ENCODE measurements at places on chromosomes 1 and 21.

DNA sequence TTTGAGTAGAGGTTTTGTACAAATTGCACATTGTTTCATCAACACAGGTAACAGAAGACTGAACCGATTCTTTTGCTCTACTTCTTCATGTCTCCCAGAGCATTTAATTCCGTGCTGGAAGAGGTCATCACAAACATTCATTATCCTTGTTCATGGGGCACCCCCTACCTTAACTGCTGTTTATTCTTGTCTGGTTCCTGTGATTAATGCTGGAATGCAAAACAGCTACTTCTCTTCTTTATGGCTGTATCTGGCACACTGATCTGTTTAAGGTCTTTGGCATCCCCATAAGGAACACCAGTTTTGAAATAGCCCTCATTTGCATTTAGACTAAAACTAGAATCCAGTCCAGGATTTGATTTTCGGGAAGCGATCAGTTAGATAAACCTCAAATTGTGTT is 42.2 kb downstream of the NTNG1 start:
- no peak for DNase-seq

- DNase-seq, result no peak
Measured at GRCh38 chr1:202061055-202061454, 50.7 kb downstream of the ELF3 start.

GRCh38 chr21:34342476-34342875 is 21.3 kb upstream of the KCNE2 start:
- DNase-seq, result no peak

DNA sequence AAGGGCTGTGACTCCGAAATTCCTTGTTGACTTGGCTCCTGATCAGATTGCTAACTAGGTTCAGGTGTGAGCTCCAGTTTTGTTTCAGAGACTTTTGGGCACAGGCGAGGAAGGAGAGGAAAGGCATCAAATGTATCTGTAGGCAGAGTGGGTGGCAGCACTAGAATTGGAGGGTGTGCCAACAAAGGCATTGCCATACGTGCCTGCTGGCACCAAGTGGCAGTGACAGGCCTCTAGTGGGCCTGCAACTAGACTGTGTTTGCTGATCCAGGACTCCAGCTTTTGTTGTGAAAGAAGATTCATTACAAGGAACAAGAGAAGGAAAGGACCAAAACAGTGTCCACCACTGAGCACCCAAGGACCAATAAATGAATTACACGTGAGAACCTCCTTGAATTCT is 79.5 kb downstream of the TM2D1 start:
- no peak for DNase-seq

GRCh38 chr1:75616436-75617433 is 5.8 kb upstream of the SLC44A5 start:
- no peak for DNase-seq

DNA sequence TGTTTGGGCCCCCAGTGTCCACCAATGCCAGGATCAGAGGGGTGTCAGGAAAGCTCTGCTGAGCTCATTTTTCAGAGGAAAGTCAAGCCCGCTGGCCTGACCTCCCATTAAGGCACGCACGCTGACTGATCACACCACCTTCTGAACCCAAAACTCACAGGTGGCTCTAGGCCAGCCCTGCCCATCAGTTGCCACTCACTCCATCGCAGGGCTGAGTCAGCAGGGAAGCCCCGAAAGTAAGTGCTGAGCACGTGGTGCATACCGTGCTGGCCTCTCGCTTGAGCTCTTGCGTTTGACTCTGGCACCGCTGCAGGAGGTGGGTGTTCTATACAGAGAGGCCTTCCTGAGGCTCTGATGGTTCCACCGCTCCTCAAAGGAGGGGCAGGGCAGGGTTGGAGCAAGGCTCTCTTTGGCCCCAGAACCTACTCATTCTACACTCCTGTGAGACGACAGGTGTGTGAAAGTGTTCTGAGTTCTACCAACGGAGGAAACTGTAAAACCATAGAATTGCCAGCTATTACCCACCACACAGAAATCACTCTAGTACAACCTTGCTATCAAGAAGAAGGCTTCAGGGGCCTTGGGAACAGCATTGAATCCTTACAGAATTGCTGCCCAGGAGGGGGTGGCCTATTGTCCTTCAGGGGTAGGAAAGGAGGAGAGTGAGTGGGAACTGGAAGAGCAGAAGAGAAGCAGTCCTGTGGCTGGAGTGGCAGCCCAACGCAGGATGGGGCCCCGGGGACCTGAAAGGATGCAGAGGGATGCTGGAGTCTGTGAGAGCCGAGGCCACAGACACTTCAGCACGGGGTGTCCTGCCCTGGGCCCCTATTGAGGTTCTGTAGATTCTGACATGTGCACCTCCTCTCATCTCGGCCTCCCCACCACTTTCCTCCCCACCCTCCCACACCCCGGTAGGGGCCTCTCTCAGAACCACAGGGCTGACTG is 214.7 kb upstream of the EDN2 start:
- no peak for DNase-seq
